ENCODE measurements at places on chromosomes 11 and 22. TPM values are rescaled to one million over a fixed set of nuclear protein-coding genes. Genes with fewer than 3 reads are reported as not detected.
A peak's percentile ranks its signal among the peaks of the same experiment; 100 is the strongest.

- DNase-seq, result peak; percentile 73
These were observed 24.8 kb downstream of the ACER3 start for GRCh38 chr11:76885390-76886097.

DNA sequence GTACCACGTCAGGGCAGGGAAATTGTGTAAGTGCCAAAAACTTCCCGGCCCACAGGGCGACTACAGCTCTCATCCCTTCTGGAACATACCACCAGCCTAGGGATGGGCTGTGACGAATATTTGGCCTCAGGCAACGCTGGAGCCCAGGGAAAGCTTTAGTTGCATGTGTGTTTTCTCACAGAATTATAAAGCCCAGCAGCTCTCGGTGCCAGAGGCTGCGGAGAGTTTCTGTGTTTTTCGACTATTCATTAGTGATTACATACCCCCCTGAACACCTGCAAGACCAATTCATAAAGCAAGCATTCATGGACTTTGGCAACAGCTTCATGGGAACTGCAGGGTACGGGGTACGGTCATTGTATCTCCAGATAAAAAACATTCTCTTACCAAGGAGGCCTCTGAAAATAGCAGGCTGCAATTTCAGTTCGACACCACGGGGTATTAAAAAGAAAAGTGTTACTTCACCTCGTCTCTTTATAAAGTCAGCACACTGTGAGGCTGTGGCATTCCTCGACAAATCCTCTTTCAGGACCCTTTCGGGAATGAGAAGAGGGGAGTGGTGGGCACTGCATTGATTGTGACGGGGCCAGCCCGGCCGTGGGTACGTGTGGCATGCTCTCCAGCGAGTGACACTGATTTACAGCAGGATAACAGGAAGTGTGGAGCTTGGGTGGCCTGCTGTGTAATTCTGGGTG is 243.6 kb upstream of the SORL1-AS1 start:
- no peak for DNase-seq

DNA sequence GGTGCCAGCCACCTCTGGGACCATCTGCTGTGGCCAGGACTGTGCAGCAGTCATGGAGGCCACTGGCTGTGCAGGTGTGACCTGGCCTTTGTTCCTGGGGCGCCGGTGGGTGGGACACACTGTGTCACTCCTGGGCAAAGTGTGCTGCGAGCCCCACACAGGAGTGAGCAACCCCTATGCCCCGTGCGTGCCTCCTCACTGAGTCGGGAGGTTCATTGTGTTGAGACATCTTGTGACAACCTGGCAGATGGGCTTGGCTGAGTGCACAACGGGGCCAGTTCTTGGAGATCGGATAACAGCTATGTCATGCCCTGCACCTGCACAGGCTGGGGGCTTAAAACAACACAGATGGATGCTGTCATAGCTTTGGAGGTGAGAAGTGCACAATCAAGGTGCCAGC is 13.5 kb downstream of the ANO1 start:
- no peak for DNase-seq

GRCh38 chr11:76321820-76322524 is 59.0 kb downstream of the THAP12 start:
- no peak for DNase-seq

- peak; percentile 68 for DNase-seq
These were observed 101.6 kb upstream of the AKIP1 start for GRCh38 chr11:8809241-8809938.

DNA sequence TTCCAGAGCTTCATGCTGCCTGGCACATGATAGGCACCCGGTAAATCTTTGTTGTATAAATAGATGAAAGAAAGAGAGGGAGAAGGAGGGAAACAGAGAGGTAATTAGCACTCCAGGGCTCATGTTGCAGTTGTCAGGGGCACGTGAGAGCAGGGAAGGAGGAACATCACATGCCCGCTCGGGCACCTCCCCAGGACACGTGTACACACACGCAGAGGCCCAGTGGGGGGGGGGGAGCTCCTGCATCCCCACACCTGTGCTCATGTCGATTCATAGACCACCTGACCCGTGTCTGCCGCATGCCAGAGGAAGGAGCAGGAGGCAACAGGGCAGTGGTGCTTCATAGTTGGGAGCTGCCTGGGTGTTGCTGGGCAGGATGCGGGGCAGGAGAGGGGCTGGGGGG is 37.1 kb upstream of the NNMT start:
- DNase-seq, result no peak

- peak; percentile 80 for DNase-seq
These were observed at the start of gene TRIM3 for GRCh38 chr11:6473451-6474412. Gene TRIM3 (minus strand): TSS chr11:6473941. CDS start chr11:6465695, 8,246 bp downstream.

- DNase-seq, result no peak
These were observed 32.2 kb downstream of the RPL3 start for GRCh38 chr22:39287076-39287725.

DNA sequence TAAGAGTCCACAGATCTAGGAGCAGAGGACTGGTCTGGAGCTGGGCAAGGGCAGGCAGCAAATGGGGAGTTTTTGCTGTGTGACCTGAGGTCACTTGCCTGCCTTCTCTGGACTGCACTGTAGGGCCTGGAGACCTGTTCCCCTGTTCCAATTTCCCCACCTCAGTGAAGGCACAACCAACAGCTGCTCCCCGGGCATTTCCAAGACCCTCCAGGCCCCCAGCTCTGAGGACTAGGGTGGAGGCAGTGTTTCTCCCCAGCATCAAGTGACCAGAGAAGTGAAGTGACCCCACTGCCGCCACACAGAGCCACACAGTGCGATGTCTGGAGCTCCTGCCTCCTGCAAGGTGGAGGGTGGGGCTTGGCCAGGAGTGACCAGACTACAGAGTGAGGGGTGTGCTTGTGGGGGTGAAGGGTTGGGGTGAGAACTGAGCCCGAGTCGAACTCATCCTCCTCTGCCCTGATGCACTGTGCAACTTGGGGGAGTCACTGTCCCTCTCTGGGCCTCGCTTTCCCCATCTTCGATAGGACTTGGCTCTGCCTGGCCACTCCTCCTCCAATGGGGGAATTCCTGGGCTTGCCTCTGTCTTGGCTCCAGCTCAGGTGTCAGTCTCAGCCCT is 21.6 kb downstream of the P2RY2 start:
- no peak for DNase-seq

GRCh38 chr11:39432929-39433328 is 2026.5 kb downstream of the LRRC4C start:
- DNase-seq, result no peak

DNA sequence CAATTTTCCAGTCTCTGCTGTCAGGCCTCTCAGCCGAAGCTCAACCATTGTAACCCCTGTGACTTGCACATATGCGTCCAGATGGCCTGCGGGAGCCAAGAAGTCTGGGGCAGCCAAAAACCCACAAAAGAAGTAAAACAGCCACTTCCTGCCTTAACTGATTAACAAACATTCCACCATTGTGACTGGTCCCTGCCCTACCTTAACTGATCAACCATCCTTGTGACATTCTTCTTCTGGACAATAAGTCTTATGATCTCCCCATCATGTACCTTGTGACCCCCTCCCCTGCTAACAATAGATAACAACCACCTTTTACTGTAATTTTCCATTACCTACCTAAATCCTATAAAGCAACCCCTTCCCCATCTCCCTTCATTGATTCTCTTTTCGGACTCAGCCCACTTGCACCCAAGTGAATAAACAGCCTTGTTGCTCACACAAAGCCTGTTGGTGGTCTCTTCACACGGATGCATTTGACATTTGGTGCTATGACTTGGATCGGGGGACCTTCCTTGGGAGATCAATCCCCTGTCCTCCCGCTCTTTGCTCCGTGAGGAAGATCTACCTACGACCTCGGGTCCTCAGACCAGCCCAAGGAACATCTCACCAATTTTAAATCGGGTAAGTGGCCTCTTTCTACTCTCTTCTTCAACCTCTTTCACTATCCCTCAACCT is 1.3 kb upstream of the NDUFC2 start:
- peak; percentile 35 for DNase-seq

GRCh38 chr22:17775781-17776465 is 1.7 kb upstream of the BID start:
- DNase-seq, result no peak

DNA sequence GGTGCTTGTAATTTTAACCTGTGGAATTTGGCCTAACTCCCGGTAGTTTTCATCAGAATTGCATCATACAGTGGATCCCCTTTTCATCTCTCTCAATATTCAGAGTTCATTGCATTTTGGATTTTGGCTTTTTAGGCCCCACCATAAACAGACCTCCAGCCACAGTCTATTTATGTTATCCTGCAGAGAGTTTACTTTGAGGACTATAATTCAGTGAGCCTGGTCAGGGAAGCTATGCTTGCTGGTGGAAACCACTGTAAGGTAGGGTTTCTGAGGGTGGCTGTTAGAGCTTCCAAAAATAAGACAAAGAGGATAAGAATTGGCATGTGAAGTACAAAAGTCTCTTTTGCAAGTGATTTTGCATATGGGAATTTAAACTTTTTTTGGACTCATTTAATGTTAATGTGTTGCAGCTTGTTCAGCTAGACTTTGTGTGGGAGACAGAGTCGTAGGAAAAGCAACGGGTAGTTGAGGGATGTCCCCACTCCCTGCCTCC is 34.8 kb upstream of the DDI1 start:
- no peak for DNase-seq

GRCh38 chr11:65420979-65421793 is 1.4 kb upstream of the NEAT1 start:
- DNase-seq, result peak; percentile 99

DNA sequence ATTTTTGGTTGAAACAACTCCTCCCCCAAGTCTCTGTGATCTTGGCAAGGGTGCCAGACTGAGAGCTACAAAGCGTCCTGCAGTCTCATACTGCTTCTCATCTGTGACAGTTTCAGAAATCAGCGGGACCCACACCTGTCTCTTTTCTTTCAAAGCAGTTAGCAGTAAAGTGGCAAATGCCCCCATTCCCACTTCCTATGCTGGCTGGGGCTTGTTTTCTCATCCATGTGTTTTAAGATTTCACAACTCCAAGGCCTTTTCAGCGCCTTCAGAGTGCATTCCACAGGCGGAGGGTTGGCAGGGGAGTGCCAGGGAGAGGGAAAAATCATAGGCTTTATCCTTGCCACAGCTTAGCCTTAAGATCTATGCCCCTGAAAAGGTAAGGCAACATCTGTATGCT is 493.5 kb downstream of the OPCML start:
- no peak for DNase-seq

DNA sequence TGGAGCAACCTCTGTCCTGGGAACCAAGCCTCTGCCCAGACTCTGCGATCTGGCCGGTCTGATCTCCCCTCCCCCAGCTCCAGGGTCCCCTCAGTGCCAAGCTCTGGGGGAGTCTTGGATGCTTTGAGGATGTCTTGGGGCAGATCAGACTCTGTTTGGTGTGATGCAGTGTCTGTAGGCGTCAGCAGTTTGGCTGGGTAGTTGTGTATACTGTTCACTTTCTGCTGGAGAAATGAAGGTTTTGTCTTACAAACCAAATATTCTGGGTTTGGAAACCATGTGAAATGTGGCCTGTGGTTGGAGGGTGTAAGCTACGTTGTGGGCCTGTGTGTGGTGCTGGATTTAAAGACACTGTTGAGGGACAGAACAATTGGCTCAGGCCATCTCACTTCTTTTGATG is 4.6 kb downstream of the INSC start:
- peak; percentile 57 for DNase-seq

- peak; percentile 41 for DNase-seq
These were observed 16.3 kb downstream of the HTR3A start for GRCh38 chr11:113991170-113991569.

GLB1L2 gene
- total RNA-seq, result not detected

OR8G5 gene
- not detected for total RNA-seq

TRPM5 gene
- not detected for total RNA-seq

PKDREJ gene
- not detected for total RNA-seq

KRTAP5-11 gene
- total RNA-seq, result not detected

IGSF9B gene
- total RNA-seq, result under 0.01 TPM

LRRN4CL gene
- 41.4 TPM for total RNA-seq

MRGPRX3 gene
- not detected for total RNA-seq
